ENCODE measurements at places on chromosomes 7 and 10.

- no peak for DNase-seq
Measured at GRCh38 chr7:86914551-86914950, 144.9 kb downstream of the ELAPOR2 start.

- DNase-seq: no peak
Measured at GRCh38 chr10:131786756-131787605, 113.8 kb upstream of the PPP2R2D start.

- no peak for DNase-seq
Measured at GRCh38 chr7:50152486-50152885, 59.4 kb upstream of the ZPBP start.

GRCh38 chr7:79823246-79823951 is 311.2 kb upstream of the GNAI1 start:
- no peak for DNase-seq

DNA sequence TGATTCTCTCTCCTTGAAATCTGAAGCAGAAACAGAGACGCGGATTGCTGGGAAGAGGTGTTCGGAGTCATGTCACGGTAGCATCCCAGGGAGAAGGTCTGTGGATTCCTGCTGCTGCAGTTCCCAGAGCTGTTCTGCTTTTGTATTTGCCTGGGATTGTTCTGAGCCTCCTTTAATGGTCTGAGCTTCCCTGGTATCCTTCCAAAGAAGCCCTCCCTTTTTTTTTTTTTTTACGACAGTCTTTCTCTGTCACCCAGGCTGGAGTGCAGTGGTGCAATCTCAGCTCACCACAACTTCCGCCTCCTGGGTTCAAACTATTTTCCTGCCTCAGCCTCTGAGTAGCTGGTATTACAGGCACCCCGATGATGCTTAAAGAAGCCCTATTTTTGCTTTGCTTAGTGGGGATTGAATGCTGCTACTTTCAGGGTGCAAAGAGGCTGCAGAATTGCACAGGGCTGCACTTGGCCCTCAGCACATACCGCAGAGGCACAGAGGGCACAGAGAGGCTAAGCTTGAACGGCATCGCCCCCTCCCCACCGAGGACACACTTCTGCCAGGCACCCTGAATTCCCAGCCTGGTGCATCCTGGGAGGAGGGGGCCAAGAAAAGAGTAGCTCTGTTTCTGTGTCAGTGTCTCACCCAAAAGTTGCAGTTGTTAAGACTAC is 208.6 kb upstream of the GALNT17 start:
- no peak for DNase-seq

DNA sequence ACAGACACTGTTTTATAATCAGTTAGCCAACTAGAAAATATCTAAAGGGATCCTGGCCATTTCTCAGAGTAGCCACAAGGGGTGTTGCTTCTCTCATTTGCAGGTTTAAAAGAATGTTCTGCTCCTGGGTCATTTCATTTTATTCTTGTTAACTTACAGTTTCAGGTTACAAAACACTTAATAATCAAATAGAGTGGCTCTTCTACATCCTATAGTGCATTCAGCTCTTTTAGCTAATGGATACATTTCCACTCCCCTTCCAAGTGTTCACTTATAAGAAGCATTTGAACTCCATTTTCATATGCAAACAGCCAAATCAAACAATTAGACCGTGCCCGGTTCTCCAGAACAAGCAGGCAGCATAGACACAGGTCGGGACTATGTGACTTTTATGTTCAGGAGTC is 117.5 kb downstream of the TRIL start:
- no peak for DNase-seq

DNA sequence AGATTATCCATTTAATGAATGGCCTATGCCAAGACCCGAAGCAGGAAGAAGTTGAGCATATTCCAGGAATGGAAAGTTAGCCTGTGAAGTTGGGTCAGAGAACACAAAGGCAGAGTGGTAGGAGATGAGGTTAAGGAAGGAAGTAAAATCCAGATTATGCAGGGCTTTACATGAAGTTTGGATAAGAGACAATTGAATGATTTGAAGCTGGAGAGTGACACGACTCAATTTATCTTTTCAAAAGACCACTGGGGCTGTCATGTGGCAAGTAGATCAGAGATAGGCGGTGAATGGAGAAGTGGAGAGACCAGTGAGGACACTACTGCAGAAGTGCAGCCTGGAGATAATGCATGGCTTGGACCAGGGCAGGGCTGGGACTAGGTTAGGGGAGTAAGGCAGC is 7.2 kb upstream of the CNOT4 start:
- DNase-seq: no peak

- DNase-seq: no peak
Measured at GRCh38 chr7:44473295-44473694, 17.2 kb downstream of the NUDCD3 start.

- DNase-seq: no peak
Measured at GRCh38 chr7:1645071-1645409, 25.0 kb upstream of the ELFN1 start.

DNA sequence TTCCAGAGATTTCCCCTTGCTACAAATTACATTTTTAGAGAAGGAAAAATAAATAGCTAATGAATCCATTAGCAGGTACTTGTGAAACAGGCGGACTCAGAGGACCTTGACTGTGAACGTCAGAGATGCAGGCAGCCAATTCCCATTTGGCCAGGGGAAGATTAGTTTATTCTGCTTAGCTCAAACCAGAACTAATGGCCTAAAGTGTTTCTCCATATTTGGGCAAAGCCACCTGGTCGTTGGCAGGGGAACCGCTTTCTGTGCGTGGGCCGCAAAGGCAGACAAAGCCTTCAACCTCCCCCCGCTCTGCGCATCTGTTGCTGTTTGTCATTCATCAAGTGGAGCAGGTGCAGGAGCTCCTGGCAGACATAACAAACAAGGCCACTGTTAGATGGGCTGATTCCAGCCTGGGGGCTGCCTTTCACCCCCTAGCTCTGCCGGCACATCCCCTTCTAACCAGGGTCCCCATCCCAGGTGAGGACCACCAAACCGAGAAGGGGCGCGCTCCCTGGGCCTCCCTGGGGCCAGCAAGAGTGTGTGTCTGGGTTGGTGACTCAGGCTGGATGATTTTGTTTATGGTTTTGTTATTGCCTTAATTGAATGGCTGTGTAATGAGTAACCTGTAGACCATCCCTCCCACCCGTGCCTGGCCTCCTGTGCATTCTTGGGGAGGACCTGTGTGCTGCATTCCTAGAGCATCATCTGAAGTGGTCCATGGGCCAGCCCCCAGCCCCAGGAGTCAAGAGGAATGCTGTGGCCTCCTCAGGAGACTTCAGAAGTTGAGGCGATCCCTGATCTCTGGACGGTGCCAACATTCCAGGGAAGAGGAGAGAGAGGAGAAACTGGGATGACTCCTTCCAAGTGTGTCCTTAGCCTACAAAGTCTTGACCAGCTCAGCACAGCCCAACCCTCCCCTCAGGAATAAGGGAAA is 14.5 kb upstream of the CPA1 start:
- no peak for DNase-seq

DNA sequence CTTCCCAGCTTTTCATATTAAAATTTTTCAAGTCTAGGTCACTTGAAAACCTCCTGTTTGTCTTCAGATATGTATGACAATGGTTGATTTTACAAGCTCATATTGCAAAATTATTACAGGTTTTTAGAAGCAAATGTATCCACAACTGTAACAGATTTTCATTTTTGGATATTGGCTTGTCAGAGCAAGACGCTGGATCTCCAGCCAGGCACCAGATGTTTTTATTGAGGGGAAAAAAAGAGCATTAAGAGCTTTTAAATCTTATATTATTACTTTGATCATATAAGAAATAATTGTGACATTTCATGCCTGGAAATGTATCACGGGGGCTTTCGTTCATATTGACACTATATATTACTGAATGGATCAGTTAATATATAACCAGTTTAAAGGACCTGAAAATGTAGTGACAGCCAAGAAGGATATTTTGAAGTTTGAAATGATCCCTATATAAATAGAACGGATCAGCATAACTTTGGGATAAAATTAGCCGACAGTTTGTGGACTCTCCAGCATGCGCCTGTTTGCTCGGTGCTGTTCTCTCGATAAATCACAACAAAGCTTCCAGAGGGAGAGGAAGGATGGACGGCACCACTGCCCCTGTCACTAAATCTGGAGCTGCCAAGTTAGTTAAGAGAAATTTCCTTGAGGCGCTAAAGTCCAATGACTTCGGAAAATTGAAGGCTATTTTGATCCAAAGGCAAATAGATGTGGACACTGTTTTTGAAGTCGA is at the start of gene ASB4:
TSS of gene ASB4 (plus strand) at position 553 of the 733 bp plus-strand sequence. CDS start at position 582, 29 bp downstream.
- DNase-seq: no peak

DNA sequence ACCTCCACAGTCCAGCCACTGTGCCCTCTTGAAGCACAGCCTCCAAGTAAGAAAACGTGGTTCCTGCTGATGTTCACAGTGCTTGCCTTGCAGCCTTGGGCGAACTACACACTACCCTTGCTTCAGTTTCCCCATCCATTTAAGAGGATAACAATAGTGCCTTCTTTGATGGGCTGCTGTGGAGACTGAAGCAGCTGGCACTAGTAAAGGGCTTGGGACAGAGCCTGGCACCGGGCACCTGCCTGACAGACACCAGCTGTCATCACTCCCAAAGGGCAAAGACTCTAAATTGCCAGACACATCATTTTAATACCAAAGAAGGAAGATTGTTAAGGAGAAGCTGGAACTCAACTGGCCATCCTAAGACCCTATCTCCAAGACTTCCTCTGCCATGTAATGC is 3.1 kb upstream of the C10orf90 start:
- DNase-seq: no peak

DNA sequence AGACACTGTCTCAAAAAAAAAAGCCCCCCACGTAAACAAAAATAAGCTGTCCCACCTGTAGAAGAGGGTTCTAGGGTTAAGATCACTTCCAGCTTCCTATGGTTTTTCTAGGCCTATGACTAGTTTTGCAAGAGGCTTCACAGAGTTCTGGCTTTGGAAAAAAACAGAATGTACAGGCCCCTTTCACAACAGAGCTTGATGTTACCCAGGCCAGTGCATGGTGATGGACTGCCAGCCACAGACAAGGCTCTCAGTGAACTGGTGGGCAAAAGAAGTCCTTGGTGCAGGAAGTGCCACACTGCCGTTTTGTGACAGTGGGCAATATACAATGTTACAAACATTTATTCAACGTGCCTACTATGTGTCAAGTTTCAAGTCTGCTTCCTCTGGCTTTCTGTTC is 18.3 kb upstream of the EFCAB10 start:
- DNase-seq: no peak

DNA sequence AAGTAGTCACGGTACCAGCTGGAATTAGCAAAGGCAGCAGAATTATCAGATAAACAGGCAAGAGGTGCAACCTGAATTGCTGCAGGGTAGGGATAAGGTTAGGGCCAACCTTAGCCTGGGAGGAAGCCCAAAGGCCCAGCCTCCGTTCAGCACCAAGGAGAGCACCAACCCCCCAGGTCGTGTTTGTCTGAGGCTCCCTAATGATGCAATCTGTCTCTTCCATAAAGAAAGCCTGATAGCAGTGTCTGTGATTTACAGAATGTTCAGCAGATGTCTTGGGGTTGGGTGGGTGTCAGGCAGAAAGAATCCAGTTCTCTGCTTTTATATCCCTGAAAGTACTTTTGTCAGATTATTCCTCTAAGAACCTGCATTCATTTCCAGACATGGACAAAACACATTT is 328.4 kb upstream of the AOAH start:
- DNase-seq: no peak

DNA sequence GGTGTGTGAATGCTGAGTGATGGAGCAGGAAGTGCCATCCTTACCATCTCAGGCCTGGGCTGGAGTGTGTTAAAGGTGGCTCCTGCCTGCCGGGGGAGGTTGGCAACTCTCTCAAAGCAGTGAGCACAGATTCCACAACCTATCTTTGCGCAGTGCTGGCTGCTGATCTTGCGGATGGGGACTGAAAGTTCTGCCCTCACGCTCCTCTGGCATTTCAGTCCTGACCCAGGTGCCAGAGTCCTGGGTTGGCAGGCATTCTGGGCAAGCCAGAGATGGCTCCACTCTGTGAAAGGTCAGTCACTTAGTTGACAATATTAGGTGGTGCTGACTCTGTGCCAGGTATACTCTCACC is 315.5 kb downstream of the RPS24 start:
- no peak for DNase-seq
